ENCODE measurements at places on chromosomes 6 and 20.

DNA sequence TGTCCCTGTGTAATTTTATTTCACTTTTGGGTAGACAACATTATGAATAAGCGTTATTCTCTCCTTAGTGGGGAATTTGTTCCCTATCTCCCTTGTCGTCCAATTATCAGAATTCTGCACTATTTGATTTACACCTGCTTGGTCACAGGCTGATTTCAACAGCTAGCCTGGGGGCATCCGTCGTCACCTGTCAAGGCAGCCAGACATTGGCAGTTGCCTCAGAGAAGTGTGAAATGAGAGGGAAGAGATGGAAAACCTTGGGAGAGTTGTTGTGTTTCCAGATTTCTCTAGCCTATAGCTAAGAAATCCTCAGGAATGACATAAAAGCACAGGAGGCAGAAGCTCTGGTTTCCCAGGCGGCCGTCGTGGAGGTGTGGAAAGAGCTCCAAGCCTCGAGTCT is 891 bp upstream of the GHRH start:
- DNase-seq = no peak

- no peak for DNase-seq
Measured at GRCh38 chr6:106114492-106114891, 28.4 kb downstream of the PRDM1 start.

- DNase-seq = no peak
Measured at GRCh38 chr6:105667056-105667455, 264.2 kb upstream of the PREP start.

- no peak for DNase-seq
Measured at GRCh38 chr6:138719744-138720143, 53.8 kb upstream of the CCDC28A start.

DNA sequence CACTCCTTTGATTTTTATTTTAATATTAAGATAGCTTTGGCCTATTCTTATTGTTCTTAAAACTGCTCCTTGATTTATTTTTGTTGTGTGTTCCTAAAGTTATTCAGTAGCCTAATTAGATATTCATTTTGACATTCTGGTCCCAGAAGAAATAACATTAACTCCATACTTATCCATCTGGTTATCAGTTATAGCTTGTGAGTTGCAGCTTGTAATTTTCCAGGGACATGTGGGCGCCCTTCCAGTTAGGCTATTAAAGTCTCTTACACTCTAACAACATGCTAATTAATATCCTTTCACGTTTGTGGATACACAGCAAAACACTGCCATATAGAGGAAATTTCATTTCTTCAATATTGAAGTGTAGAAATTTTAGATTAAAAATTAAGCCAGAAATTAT is 987.5 kb downstream of the HACE1 start:
- DNase-seq = no peak

GRCh38 chr20:47551222-47551621 is 49.5 kb downstream of the NCOA3 start:
- no peak for DNase-seq

DNA sequence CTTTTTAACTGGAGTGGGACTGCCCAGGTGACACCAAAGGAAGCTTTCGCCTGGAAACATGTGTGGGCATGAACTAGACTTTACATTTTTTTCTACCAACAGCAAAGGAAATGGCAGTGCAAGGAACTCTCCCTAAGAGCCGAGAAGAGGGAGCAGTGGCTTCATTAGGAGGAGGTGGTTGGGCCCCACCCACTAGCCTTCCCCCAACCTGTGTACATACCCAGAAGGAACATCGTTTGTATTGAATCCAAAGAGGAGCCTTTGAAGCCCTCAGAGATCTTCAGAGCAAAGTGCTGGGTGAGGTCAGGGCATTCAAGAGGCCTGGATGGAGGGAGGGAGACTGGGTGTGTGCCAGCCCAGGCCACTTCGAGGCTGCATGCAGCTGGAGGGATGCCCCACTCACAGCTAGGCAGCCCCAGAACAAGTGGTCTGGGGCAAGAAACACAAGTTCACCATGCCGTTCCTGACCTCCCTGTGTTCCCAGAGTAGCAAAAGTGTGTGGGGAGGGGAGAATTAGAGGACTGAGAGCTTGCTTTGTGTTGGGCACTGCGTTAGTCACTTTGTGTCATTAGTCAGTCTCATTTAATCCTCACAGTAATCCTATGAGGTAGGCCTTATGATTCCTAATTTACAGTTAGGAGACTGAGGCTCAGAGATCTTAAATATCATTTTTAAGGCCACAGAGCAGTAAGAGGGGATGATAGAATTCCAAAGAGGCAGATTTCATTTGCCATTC is 191.6 kb upstream of the SUPT3H start:
- DNase-seq = no peak

DNA sequence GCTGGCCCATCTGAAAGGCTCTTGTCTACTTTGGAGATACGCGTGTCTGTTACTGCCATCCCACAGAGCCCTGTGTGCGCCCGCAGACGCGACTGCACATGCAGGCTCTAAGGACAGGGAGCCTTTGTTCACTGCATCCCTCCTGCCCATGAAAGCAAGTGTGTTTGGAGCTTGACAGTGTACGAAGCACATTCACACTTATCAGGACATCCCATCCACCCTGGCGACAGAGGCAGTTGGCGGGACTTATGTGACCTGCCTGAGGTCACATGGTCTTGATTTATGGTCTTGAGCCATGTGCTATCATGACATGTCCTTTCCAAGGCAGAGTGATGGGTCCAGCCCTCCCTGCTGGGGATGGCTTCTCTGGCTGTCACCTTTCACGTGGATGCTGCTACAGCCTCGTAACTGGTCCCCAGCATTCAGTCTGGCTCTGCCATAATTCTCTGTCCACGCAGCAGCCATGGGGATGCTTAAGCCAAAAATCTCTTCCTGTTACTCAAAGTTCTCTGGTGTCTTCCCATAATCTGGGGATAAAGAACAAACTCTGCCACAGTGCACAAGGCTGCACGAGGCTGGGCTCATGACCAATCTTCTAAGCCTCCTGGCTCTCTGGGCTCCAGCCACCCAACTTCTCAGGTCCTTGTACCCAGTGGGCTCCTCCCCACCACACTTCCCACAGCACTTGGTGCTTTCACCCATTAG is 36.3 kb upstream of the FAM83D start:
- DNase-seq = no peak

DNA sequence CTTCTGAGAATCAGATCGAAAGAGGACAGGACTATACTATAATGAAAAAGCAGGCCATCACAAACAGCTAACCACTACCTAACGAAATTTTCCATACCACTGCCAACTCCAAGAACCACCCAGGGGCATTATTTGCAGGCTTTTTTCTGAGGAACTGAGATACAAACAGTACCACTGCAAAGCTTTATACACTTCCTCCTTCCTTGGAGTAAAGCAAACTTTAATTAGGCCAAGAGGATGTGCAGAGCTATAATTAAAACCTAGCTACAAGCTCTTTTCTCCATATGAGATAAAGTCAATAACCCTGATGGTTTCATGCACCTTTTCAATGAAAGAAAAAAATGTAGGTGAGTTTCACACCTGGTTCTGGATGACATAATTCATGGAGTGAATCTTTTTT is 68.5 kb downstream of the ELOVL5 start:
- DNase-seq = no peak

GRCh38 chr6:126531286-126531685 is 191.4 kb downstream of the CENPW start:
- no peak for DNase-seq

- DNase-seq = no peak
Measured at GRCh38 chr6:133590196-133590595, 298.7 kb upstream of the TCF21 start.

DNA sequence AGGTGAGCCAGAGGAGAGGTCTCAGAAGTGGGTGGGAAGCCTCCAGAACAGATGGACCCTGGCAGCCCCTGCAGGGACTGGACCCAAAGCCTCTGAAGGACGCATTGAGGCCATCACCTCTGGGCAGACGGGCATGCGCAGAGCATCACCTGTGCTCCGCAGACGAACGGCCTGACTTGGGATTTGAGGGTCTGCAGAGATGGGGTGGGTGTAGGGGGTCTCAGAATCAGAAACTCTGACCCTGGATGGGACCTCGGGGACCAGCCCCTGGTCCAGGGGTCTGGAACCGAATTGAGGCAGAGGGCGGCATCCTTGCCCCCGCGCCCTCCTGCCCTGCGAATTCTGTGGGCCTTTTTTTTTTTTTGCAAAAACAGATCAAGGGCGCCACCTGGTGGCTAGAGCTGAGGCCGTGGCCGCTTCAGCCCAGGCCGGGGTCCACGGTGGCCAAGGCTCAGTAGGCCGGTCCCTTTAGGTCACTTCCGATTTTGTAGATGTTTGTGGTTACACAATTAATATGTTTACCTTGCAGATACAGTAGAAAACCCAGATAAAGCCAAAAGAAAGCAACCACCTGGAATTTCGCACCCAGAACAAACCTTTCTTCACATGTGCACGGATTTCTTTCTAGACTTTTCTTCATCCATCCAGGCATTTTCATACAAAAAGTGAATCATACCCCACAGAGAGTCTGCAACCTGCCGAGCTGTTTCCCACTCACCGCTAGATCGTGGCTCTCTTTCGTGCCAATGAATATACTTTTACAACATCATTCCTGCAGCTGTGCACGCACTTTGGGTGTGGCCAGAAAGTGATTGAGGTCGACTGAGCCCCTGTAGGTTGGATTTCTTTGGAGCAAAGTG is 25.9 kb downstream of the ZBP1 start:
- DNase-seq = no peak

- no peak for DNase-seq
Measured at GRCh38 chr6:89567630-89568390, 70.7 kb downstream of the LYRM2 start.

DNA sequence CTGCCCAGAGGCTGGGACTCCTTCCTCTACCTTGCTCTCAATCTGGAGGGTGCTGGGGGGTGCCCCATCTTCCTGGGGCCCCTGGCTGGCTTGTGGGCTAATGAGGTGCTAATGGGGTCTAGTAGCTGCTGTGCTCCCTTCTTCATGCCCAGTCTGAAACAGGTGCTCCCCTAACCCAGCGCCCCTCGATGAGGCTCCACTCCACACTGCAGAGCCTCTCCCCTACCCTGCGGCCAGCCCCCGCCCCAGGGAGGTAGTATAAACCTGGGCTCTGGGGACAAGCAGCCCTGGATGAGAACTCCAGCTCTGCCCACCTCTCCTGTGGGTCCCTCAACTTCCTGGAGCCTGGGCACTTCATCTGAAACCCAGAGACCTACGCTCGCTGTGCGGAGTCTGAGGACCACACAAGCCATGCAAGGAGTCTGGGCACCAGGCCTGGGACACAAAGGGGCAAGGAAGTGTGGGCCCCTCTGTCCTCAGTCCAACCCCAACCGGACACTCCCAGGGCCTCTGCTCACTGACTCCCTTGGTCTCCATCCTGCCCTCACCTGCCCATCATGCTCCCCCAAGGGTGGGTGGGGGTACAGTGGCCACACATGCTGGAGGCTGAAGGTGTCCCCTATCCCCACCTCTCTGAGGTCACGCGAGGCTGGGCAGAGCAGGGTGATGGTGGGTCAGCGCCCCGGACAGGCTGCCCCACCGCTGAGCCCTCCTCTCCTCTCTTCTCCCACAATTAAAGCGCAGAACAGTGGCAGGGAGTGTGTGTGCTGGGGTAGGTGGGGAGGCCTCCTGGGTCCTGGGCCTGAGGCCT is 6.1 kb downstream of the RPL10A start:
- DNase-seq = no peak

Data from brain microvascular endothelial cell (primary cell).